ENCODE measurements at places on chromosomes 5 and 9.
A peak's percentile ranks its signal among the peaks of the same experiment; 100 is the strongest.

- DNase-seq, result no peak
Measured at GRCh38 chr9:134165357-134166315, 1.3 kb upstream of the RNU6ATAC start.

DNA sequence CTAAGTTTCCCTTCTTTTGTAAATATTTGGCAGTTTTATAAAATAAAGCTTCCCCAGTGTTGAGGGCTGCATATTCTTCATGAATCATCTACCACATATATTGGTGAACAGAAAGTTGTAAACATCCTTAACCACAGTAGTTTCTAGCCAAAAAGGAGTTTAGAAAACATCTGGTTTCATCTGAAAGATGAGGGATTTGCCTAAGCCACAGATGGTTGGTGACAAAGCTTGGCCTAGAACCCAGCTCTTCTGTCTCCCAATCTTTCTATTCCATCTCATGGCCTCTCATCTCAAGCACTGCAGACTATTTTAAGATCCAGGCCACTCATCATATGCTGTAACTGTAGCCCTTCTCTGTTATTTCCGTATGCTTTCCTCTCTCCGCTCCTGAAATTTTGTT lies 232.3 kb upstream of the TRPM3 start:
- DNase-seq, result no peak

- no peak for DNase-seq
Measured at GRCh38 chr9:110583237-110583636, 3.7 kb upstream of the SVEP1 start.

- no peak for DNase-seq
Measured at GRCh38 chr5:79205965-79206364, 30.0 kb upstream of the JMY start.

- no peak for DNase-seq
Measured at GRCh38 chr9:78989031-78989658, 582.6 kb upstream of the TLE4 start.

DNA sequence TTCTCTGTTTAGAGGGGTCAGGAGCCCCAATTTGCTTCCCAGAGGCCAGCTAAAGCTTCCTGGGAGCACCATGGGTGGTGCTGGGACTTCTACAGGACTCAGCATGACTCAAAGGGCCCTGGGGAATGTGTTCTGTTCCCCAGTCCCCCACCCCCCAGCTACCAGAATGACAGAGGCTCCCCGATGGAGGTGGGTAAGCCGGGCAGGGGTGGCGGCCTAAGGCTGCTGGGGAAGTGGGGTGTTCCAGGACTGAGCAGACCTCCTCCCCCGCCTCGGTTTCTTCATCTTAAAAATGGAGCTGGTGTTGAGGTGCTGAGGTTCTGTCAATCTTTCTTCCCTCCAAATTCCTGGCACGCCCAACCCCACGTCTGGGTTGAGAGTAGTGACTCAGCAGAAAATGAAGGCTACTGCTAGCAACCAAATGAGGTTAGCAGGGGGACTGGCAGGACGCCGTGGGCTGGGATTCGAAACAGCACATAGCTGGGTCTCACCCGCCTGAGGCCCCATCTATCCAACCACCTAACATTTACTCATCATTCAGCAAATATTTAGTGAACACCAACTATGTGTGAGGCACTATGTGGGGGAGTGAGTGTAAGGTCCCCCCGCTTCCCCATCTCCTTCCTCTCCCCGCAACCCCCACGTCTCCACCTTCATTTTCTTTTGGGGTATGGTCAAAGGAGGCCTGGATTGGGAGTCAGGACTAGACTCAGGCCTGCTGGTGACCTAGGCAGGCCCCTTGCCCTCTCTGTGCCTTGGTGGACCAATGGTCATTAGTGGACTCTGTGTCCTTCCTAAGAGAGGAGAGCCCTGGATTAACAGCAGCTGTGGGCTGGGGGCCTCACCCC lies 50.2 kb downstream of the C9orf50 start:
- DNase-seq, result no peak

DNA sequence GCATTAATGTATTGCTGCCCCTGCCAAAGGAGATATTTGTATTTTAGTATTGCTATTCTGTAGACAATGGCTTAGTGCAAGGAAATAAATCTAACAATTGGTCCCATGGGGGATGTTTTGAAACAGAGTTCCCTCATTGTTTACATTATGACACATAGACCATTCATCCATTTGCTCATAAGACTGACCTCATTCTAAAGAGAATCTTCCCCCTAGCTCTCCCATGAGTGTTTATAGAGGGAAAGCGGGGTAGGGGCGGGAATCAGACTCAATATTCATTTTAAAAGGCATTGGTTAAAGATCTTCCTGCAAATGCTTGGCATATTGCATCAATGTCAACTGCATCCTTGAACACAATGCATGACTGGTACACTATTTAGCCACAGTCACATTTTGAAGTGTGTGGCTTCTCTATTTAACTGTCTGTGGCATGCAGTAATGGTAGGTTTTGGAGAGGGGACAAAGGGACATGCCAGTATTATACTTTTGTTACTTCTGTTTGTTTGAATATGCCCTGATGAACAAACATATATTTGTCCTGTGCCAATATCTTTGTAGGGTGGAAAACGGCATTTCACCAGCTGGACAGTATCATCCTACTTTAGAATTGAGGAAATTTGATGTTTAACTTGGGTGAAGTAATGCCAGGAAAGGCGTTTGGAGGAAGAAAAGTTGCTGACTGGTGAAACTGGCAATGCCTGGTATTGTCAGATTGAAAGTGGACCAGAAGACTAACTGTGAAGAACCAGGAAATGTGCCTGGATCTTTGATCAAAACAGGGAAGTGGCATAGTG lies 84.1 kb upstream of the MEGF10 start:
- no peak for DNase-seq

DNA sequence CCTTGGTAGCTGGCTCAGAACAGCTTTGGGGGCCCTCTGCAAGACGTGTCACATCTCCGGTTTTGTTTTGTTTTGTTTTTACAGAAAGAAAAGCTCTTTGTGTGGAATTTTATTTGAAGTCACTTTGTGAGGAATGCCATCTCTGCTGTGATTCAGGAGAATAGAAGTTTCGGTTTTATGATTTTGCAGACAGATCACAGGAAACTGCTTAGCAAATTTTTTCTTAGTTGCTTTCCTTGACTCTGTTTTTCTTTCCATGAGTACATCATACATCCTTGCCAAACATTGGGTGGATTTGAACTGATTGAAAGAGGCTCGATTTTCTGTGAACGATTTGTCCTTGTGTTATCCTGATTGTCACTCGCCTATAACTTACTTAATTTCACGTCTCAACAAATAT lies 5.1 kb downstream of the SEMA5A start:
- DNase-seq, result no peak

DNA sequence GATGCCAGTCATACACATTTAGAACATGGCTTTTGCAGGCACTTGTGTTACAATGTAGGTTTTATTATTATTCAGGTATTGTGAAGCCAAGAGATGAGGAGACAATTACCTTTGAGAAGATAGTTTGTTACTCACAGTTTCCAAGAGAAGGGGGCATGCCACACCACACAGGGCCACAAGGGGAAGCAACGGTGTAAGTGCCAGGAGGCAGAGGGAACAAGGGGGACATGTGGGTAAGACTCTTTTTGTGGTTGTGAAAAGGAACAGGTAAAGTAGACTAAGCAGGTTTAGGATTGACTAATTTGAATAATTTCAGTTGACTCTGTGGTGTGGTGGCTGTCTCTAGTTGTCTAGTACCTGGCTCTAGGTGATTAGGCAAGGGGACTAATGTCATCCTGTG lies 191.2 kb downstream of the TRPM6 start:
- no peak for DNase-seq

DNA sequence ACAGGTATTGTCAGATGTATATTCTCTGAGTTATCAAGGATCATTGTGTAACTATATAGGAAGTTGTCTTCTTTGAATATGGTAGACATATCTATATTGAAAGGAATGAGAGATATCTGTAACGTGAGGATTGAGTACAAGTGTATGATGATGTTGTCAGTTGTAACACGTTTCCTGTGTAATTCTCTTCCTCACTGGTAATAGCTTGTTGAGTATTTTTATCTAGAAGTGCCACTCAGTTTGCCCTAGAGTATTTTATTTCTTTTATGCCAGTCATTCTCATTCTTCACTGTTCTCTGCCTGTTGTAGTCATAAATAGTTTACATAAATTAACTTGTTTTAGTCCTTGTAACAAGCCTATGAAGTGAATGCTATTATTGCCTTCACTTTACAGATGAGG lies 172.1 kb downstream of the BAAT start:
- peak; percentile 32 for DNase-seq

All from NCI-H1436 treated with DMSO at 0.1 percent for 48 hours (cell line).